ENCODE measurements at places on chromosomes 5 and 9. TPM values are rescaled to one million over a fixed set of nuclear protein-coding genes. Genes with fewer than 3 reads are reported as not detected.

The ENG gene
- 0.13 TPM for total RNA-seq

DNA sequence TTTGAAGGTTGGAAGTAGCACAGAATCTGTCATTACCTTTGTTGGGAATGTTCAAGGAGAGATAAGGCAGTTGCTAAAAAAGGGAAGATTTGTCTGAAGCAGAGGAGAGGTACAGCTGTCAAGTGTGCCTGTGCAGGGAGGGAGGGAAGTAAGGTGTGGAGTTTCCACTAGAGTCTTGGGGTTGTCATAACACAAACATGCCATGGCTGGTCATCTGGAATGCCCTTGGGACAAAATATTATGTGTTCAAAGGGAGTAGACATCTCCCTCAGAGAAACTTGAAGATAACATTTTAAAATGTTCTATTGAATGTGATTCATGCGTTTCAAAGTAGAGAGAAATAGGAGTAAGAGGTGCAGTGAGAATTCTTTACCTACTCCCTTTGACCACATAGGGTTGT is 95.0 kb downstream of the MUSK start:
- peak; percentile 67 for DNase-seq

The SMIM33 gene
- not detected for total RNA-seq

The TEK gene
- 0.26 TPM for total RNA-seq

- no peak for DNase-seq
These were observed 71.5 kb downstream of the JAKMIP2 start for GRCh38 chr5:147711019-147711418.

DNA sequence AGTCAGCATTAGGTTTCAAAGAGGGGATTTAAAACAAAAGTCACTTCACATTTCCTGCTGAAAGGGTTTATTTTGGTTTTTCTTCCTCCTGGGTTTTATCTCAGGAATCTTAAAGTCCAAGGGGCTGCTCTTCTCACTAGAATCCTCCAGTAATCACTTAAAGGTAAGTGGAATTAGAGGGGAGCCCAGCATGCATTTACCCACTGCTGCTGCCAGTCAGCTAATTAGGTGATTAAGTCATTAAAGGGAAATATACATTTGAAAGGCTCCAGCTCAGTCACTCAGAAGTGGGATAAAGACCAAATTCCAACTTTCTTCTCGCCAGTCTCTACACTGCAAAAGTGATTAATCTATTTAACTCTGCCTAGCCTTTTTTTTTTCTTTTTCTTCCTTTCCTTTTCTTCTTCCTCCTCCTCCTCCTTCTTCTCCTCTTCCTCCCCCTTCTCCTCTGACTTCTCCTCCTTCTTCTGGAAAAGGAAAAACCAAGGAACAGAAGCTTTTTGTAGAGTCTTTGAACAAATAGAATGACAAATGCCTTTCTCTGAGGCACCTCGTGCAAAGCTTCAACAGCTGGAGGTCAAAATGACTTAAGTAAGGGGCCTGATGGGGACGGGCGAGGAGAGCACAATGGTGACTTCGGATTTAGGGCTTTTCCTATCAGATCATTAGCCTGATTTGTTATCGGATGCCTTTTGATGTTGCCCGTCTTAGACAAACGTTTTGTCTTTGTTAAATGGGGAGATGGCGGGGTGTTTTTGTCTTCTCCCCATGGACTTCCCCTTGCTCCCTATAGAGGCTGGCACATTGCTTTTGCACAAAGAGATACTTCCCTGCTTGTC is 617.6 kb downstream of the IRX1 start:
- DNase-seq, result no peak

The LIX1 gene
- total RNA-seq, result not detected

- peak; percentile 59 for DNase-seq
These were observed 101.9 kb downstream of the F2RL2 start for GRCh38 chr5:76521240-76521758.

- DNase-seq, result no peak
These were observed 133.9 kb upstream of the SPEF2 start for GRCh38 chr5:35483780-35484179.

The HCN1 gene
- total RNA-seq, result not detected

- DNase-seq, result peak; percentile 44
These were observed 2.0 kb upstream of the PHPT1 start for GRCh38 chr9:136847088-136847825.

DNA sequence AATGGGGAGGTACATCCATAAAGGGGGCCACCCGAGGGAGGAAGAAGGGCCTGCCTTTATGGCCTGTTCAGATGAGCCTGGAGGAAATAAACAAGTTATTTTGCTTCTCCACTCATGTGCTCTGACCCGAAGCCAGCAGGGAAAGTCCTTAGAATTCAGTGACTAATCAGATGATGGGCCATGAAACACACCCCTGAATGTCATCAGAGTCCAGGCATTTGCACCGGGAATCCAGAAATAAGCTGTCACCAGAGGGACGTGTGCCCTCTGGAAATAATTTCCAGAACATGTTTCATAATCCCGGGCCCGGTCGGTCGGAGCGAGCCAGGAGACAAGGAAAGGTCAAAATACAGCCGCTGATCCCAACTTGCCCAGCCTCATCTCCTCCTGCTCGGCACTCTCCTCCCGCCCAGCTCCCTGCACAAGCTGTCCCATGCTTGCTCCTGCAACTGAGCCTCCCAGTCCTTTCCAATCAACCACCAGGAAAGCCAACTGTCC is 73.6 kb upstream of the ZNF622 start:
- peak; percentile 82 for DNase-seq

The MRPL50 gene
- 11.6 TPM for total RNA-seq

DNA sequence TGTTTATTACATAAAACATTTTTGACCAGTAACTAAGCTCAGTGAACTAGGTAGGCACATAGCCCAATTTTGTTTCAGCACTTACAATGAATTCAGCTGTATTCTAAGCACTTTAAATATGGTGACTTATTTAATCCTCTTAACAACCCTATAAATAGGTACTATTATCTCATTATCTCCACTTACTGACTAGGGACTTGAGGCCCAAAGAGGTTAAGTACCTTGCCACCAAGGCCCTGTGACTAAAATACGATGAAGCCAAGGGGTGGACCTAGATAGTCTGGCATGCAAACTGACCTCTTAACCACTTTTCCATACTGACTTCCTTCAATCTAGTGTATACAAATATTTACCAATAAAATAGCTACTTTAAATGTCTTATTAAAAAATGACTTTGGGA is 266.4 kb downstream of the ZNF608 start:
- no peak for DNase-seq

DNA sequence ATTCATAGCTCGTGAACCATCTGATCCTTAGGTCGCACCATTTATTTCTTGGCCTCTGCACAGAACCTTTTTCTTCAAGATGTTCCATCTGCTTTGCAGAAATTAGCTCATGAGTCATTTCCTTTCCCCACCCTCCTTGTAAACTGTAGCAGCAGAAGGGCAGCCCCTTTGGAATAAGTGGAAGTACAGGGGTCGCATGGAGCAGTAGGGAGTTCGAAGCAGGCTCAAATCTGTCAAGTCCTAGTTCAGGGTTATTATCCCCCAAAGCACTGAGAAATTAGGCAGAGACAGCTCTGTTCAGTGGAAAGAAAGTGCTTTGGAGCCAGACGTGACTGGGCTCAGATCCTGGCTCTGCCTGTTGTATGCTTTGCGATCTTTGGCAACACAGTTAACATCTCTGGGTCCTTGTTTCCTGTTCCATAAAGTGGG is 84.2 kb downstream of the SGCD start:
- DNase-seq, result peak; percentile 2

The NR4A3 gene
- not detected for total RNA-seq

The ZNG1C gene
- total RNA-seq, result 36.1 TPM

The SLCO6A1 gene
- under 0.01 TPM for total RNA-seq

DNA sequence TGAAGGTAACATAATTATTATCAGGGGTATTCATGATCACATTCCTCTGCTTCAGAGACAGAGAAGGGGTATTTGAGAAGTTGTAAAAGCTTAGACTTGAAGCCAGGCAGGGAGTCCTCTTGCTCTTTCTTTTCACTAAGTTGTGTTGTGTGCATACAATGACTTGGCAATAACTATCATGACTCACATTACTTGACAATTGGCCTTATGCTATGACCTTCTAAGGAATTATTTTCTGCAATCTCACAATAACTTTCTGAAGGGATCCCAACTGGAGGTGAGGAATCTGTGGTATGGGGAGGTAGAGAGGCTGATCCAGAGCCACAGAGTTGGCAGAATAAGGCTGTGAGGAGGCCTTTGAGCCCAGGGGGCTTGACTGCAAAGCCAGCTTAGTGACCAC is 622.3 kb downstream of the MTRR start:
- no peak for DNase-seq

The PLPP6 gene
- 5.9 TPM for total RNA-seq

- no peak for DNase-seq
These were observed 19.6 kb downstream of the TJP2 start for GRCh38 chr9:69193685-69194032.

The LRRC19 gene
- not detected for total RNA-seq

DNA sequence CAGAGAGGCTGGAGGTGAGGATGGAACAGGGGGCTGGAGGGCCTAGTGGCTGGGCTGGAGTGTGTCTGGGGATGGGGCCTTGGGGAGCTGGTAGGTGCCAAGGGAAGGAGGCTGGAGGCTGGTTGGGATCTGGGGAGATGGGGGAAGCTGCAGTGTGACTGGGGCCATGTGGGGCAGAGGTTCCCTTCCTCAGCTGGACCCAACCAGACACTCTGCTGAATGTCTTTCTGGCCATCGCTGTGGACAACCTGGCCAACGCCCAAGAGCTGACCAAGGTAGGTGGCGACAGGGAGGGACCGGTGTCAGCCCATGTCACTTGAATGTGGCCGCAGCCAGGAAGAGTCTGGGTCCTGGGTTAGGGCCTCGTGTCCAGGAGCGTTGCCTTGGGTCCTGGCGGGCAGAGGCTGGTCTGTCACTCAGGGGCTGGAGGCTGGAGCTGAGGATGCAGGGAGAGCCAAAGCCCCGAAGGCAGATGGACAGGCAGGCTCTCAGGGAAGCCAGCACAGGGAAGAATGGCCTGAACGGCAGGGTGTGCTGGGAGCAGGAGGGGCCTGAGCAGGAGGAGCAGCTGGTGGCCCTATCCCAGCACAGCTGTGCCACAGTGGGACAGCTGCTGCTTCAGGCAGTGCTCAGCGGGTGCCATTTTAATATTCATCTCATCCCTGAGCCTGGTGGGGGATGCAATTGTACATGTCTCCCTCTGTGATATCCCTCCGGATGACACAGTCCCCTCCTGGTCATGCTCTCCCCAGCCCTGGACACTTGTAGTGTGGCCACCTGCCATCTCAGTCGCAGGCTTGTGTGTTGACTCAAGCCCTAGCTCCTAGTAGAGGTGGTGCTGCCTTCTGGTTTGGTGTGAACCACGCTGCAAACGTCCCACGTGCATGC is 132.5 kb downstream of the CACNA1B start:
- no peak for DNase-seq

- peak; percentile 43 for DNase-seq
These were observed 25.8 kb upstream of the FRRS1L start for GRCh38 chr9:109192732-109193361.

The CD180 gene
- total RNA-seq, result not detected
